Adrenal gland (tissue), 19 donors: ENCODE measurements at places on chromosomes 13 and 19. TPM values are rescaled to one million over a fixed set of nuclear protein-coding genes. Genes with fewer than 3 reads are reported as not detected.
A peak's percentile ranks its signal among the peaks of the same experiment; 100 is the strongest.

Gene LHB
- 6.5 TPM for total RNA-seq

Gene PLEKHF1
- total RNA-seq = 7.0 TPM

Gene IZUMO2
- not detected for total RNA-seq

Gene VWA8
- 35.4 TPM for total RNA-seq

Gene SULT2B1
- 1.4 TPM for total RNA-seq

Gene MED4
- total RNA-seq = 42.2 TPM

Gene ZNF682
- 3.6 TPM for total RNA-seq

Gene ZNF626
- total RNA-seq = 16.7 TPM

GRCh38 chr19:17454576-17455071 lies 6.1 kb downstream of the NXNL1 start:
- peaks cover 3% of the 10 kb centered on the region for H3K4me1 ChIP-seq
- no peak overlapping the region for H3K27ac ChIP-seq
- H3K27me3 ChIP-seq = peaks cover 17% of the 10 kb centered on the region
- H3K4me3 ChIP-seq = no peak overlapping the region
- no peaks in the 10 kb centered on the region for H3K36me3 ChIP-seq

- H3K4me3 ChIP-seq = no peak overlapping the region
- DNase-seq = no peak
- H3K4me1 ChIP-seq = no peaks in the 10 kb centered on the region
- no peaks in the 10 kb centered on the region for H3K36me3 ChIP-seq
- H3K27ac ChIP-seq = no peak overlapping the region
Measured at GRCh38 chr13:74778087-74778486, 643.9 kb upstream of the KLF12 start.

- no peaks in the 10 kb centered on the region for H3K36me3 ChIP-seq
- H3K27ac ChIP-seq = peak overlapping the region; percentile 95
- H3K4me1 ChIP-seq = peaks cover 90% of the 10 kb centered on the region
- H3K4me3 ChIP-seq = no peak overlapping the region
- H3K27me3 ChIP-seq = no peaks in the 10 kb centered on the region
Measured at GRCh38 chr19:38657633-38658222, 10.3 kb downstream of the ACTN4 start.

DNA sequence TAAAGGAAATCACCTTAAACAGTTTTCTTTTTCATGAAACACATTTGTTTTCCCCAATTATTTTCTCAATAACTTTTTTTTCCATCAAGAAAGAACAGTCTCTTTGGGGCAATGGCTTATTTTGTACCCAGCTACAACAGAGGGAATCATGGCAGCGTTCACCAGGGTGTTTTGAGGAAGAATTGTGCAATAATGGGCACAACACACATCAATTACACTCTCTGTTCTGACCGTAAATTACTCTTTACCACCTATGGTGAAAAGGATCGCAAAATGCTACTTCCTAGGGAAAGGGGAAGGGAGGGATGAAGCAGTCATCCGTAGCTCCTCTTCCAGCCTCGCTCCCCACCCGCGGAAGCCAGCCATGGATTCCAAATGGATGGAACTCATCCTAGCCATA lies 38.6 kb downstream of the TMTC4 start:
- no peaks in the 10 kb centered on the region for H3K27me3 ChIP-seq
- no peak for DNase-seq
- H3K4me1 ChIP-seq = no peaks in the 10 kb centered on the region
- no peak overlapping the region for H3K27ac ChIP-seq
- H3K4me3 ChIP-seq = no peak overlapping the region

- H3K27me3 ChIP-seq = no peaks in the 10 kb centered on the region
- no peaks in the 10 kb centered on the region for H3K4me1 ChIP-seq
- DNase-seq = no peak
- no peak overlapping the region for H3K27ac ChIP-seq
- H3K36me3 ChIP-seq = no peaks in the 10 kb centered on the region
- H3K4me3 ChIP-seq = no peak overlapping the region
Measured at GRCh38 chr19:31985001-31985605, 360.3 kb upstream of the ZNF507 start.

GRCh38 chr19:48506138-48506733 lies 5.4 kb downstream of the LMTK3 start:
- peaks cover 4% of the 10 kb centered on the region for H3K27me3 ChIP-seq
- H3K4me3 ChIP-seq = no peak overlapping the region
- no peaks in the 10 kb centered on the region for H3K36me3 ChIP-seq

DNA sequence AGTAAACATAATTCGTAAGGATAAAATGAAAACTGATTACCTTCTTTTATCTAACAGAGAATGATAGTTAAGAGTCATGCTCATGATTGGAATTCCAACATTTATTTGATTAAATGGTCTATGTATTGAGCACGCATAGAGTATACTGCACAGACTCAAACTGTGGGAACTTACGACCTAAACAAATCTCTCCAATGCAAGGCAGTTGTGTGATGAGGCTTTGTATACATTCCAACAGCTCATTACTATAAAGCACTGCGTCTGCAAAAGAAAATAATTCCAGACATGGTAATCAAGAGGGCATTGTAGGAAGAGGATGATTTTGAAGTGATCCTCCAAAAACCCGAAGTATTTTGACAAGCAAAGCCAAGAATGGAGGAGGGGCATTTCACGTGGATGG lies 169.5 kb downstream of the NUFIP1 start:
- peaks cover 3% of the 10 kb centered on the region for H3K4me1 ChIP-seq
- no peak overlapping the region for H3K27ac ChIP-seq
- no peak for DNase-seq
- no peaks in the 10 kb centered on the region for H3K27me3 ChIP-seq
- no peak overlapping the region for H3K4me3 ChIP-seq

DNA sequence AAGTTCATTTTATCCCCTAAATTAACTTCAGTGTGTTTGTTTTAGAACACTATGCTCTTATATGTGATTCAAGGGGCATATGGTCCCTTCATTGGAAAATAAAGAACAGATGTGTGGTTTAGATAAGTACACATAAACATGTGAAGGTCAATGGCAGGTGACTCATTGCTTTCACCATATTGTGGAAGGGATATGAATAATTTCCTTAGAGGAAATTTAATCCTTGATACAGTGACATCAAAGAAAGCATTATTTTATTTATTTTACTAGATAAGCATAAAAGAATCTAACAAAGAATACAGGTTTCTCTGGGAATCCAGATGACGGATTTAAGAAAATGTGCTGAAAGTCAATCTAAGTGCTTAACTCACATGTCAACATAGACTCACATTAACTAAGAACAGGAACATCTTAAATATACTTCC lies 373.5 kb downstream of the KCTD12 start:
- H3K4me1 ChIP-seq = no peaks in the 10 kb centered on the region
- H3K27ac ChIP-seq = no peak overlapping the region
- H3K4me3 ChIP-seq = no peak overlapping the region
- H3K27me3 ChIP-seq = no peaks in the 10 kb centered on the region

GRCh38 chr19:13956365-13956744 lies 4.0 kb downstream of the DCAF15 start:
- no peaks in the 10 kb centered on the region for H3K27me3 ChIP-seq
- H3K4me3 ChIP-seq = no peak overlapping the region
- no peak for DNase-seq
- H3K27ac ChIP-seq = no peak overlapping the region
- H3K4me1 ChIP-seq = peaks cover 13% of the 10 kb centered on the region
- no peaks in the 10 kb centered on the region for H3K36me3 ChIP-seq
